SJSA1 (cell line): ENCODE measurements at places on chromosomes 7 and 10.

GRCh38 chr10:42938351-42938750 lies 138.5 kb upstream of the RET start:
- DNase-seq = peak; percentile 24

- no peak for DNase-seq
Measured at GRCh38 chr10:132450825-132451505, 54.0 kb downstream of the PWWP2B start.

- DNase-seq = no peak
Measured at GRCh38 chr10:28580825-28581224, 47.9 kb downstream of the WAC start.

- no peak for DNase-seq
Measured at GRCh38 chr7:94008537-94008936, 4.4 kb upstream of the BET1 start.

- DNase-seq = no peak
Measured at GRCh38 chr10:96906864-96907263, 74.8 kb downstream of the LCOR start.

DNA sequence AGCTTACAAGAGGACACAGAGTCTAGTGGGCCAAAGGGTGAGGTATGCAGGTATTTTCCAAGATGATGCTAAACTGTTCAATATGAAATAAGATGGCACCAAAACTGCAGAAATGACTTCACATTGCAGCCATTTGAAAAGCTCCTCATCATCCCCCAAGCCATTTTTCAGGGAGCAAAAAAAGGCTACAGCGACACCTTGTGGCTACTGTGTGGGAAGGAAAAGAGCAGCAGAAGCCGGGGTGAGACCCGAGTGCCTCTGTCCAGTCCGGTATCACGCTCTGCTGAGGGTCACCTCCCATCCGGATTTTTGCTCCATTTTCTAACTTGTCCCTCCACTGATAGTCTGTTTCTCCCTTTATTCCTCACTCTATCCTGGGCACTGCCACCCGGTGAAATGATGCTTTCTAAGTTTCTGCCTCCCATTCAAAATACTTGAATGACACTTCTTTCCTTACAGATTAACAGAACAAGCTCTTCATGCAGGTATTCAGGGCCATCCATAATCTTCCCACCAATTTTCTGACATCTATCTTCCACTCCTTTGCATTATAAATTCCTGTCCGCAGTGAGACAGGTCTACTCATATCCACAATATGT lies 220.2 kb downstream of the DGKI start:
- DNase-seq = peak; percentile 52
